ENCODE measurements at places on chromosomes 2 and 18.
A peak's percentile ranks its signal among the peaks of the same experiment; 100 is the strongest.

DNA sequence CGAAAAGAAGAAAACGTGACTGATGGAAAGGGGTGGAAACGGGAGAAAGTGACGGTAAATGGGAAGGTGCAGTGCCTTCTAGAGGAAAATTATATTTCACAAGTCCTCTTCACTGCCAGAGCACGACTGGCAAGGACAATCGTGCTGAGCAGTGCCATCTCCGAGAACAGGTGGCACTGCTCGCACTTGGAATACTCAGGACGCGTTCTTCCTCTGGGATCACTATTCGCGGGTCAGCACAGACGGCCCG is 364 bp downstream of the STAT1 start:
- DNase-seq = no peak

DNA sequence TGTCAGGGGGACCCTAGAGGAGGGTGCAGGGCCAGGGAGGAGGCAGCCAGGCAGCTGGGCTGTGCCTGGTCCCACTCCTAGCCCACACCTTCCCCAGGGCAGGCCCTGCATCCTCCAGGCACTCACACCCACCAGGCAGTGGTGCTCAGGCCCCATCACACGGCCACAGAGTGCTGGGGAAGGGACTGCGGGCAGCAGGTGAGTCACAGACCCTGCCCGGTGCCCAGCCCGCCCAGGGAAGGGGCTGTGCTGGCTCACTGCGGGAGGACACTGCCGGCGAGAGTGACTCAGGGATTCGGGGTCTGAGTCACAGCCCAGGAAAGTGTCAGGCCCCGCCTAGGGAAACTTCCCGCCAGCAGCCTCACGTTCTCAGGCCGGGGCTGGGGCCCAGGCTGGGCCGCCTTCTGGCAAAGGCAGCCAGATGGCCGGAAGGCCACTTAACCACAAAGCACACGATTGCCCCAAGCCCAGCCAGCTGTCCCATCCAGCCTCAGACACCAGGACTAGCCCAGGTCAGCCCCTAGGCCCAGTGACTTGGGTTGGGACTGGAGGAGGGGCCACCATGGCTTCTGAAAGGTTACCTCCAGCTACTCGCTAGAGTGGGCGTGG is 42.2 kb downstream of the BIN1 start:
- DNase-seq = peak; percentile 83

GRCh38 chr2:188434018-188434417 is 142.3 kb downstream of the GULP1 start:
- no peak for DNase-seq

DNA sequence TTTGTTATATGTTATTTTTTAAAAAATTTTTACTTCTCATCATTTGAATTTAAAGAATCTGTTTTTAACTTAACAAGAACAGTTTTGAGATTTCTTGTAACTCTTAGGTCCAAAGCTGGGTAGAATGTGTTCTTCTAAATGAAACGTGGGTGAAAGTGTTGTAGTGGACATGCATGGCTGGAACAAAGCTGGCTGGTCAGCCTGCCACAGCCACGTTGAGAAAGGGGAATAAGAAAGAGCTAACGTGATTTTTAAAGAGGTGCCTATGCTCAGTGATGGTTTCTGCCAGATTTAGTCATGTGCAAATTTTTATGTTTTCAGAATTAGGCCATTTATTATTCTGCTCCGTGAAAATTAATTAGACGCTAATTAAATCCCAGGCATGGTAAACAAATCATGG is 203.9 kb upstream of the COL3A1 start:
- no peak for DNase-seq

DNA sequence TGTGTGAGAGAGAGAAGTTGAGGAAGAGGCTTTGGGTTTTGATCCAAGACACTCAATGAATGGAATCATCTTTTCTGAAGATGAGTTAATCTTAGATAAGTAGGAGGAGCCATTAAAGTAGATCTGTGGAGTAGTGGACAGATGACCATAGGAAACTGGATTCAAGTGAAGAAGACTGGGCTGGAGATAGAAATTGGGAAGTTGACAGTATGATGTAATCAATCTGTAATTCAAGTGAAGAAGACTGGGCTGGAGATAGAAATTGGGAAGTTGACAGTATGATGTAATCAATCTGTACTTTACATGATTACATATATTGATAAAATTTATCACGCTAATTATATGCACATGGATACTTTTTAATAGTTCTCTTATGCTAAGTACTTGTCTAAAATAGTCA is 92.8 kb downstream of the PHLPP1 start:
- DNase-seq = no peak

- DNase-seq = no peak
Measured at GRCh38 chr2:198499539-198499938, 695.1 kb downstream of the PLCL1 start.

GRCh38 chr2:14761118-14761517 is 128.6 kb downstream of the LRATD1 start:
- DNase-seq = no peak

- DNase-seq = no peak
Measured at GRCh38 chr2:26139269-26140183, 33.4 kb upstream of the GAREM2 start.

DNA sequence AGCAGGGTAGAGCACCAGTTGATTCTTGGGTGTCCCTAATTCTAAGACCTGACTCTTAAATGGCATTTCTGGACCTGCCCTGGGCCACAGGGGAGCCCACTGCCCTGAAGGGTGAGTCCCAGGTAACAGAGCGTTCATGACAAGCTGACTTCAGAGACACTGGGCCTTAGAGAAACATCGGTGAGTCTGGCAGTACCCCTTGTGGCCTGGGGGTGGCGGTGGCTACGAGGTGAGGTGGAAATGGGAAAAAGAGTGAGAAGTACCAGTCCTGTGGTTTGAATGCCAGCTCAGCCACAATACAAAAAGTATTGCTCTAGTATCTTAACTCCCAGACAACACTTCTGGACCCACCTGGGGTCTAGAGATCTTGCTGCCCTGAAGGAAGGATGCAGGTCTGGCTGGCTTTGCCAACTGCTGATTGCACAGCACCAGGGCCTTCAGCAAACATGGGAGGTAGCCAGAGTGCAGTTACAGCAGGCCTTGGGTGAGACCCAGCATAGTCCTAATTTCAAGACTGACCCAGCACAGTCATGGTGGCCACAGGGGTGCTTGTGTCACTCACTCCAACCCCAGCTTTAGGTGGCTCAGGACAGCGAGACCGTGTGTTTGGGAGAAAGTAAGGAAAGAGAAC is 44.5 kb downstream of the USP34 start:
- DNase-seq = peak; percentile 46

GRCh38 chr18:9968081-9968848 is 54.4 kb downstream of the VAPA start:
- no peak for DNase-seq

- no peak for DNase-seq
Measured at GRCh38 chr2:105868060-105868459, 123.3 kb downstream of the NCK2 start.

DNA sequence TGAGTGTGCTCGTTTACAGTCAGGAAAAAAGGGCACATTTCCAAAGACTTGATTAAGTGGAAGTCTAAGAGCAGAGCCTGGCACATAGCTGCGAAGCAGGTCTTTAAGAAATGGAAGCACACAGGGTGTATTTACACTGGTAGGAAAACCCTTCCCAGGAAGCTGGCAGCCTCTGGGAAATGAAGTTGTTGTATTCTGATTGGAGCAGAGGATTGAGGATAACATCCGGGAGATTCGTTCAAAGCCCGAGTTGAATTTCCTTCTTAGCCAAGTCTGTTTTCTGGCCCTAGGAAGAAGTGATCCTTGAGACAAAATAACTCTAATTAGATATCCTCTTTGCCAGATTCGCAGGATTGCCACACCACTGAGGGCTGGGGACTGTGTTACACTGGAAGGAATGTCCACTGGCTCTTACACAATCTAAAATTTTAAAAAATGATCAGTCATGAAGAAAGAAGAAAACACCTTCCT is 75.9 kb downstream of the ITGB1BP1 start:
- DNase-seq = no peak

DNA sequence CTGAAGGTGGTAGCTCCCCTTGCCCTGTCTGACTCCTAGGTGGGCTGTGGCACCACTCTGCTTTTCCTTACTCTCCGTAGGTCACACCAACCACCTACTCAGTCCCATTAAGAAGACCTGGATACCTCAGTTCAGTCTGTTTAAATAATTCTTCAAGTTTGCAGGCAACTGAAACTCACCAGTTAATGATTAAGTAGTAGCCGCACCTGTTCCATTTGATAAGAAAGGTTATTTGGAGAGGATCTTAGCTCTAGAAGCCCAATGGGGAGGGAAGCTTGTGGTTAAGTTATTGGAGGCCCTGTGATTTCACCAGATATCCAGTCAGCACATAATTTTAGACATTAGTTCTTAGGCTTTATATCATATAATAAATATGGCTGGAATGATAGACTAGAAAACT is 1193.0 kb downstream of the DPP10 start:
- no peak for DNase-seq

GRCh38 chr18:10679557-10680270 is 153.9 kb downstream of the NAPG start:
- no peak for DNase-seq

- DNase-seq = no peak
Measured at GRCh38 chr2:109719871-109720270, 74.2 kb upstream of the RGPD5 start.

GRCh38 chr2:217418544-217418943 is 558.7 kb upstream of the TNP1 start:
- DNase-seq = no peak

DNA sequence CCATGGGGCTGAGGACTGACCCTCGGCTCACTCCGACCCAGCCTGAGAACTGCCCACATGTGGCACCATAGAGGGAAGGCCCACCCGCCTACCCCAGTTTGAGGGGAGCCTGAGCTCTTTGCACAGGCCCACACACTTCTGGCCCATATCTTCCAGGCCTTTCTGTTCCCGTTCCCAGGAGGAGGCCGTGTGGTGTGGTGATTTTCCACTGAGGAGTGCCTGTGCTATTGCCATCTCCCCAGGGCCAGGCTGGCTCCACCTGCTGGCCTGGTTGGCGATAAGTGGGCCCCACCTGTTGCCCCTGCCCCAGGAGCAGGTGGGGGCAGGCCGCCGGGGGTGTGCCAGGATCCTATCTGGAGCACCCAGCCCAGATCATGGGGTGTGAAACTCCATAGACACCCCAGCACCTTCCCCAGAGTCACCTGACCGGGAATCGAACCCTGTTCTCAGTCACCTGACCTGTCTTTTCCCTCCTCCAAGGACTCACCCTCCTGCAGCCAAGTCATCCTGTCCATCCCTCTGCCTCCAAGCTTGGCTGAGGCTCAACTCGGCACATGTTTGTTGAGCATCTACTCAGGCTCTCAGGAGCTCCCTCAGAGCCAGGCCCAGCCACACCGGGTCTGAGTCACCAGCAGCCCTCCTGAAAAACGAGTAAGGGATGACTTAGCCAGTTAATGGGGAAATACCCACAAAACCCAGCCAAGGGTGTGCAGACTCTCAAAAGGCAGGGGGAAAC is 120.1 kb downstream of the CYP26B1 start:
- no peak for DNase-seq

DNA sequence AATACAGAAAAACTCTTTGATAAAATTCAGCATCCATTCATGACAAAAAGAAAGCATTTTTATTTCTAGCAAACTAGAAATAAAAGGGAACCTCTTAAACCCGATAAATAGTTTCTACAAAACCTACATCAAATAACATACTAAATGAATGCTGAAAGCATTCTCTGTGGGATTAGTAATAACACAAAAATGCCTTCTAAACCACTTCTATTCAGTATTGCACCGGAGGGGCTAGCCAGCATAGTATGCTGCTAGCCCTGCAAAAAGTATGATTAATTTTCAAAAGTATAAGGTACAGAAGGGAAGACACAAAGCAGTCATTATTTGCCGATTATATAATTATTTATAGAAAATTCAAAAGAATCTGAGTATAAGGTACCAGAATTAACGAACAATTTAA is 145.2 kb downstream of the DTNB start:
- DNase-seq = no peak

DNA sequence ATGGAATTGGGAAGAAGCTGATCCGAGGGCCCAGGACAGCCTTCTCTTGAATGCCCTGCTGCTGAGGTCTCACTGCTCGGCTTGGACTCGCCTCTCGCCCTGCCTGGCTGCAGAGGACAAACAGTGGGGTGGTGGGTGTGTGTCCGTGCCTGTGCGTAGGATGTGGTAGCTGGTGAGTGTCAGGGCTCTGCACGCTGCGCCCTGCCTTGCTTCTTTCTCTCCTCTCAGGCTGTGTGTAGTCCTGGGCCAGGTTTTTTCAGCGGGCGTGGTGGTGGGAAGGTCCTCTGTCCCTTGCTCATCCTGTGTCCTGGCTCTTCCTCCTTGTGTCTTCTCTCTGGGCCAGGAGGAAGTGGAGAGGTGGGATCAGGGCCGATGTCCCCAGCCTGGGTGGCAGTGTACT is 44.8 kb downstream of the RRM2 start:
- no peak for DNase-seq

DNA sequence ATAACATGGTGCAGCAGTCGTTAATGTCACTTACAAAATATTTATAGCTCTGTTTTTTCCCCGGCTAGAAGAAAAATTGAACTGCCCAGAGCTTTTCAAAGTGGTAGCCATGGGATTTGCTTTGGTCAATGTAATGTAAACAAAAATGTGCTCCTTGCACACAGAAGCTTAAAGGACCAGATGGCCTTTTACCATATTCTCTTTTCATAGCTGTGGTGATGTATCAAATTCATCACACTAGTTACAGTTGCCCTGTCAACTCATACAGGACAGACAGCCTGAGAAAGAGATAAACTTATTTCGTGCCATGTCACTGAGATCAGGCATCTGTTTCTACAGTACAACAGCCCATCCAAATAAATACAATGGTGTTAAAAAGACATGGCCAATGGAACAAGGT is 368.1 kb upstream of the CDH19 start:
- no peak for DNase-seq

DNA sequence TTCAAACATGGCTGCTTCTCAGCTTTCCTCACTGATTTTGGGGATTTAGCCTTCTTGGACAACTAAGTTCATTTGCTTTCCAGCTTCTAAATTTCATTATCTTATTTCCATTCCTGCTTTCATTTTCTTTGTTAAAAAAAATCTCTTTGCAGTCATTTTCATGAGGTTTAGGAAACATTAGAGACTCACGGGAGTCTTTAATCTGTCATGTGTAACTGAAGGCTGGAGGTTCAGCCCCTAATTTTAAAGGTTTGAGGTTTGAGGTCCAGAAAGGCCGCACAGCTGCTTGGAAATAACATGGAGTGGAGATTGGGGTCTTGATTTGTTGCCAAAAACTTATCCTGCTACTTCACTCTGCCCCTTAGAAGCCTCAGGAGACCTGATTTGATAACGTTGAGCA is 30.3 kb downstream of the PROKR1 start:
- DNase-seq = no peak
